Left renal cortex interstitium (tissue), 4 donors: ENCODE measurements at places on chromosomes 3 and 15.

DNA sequence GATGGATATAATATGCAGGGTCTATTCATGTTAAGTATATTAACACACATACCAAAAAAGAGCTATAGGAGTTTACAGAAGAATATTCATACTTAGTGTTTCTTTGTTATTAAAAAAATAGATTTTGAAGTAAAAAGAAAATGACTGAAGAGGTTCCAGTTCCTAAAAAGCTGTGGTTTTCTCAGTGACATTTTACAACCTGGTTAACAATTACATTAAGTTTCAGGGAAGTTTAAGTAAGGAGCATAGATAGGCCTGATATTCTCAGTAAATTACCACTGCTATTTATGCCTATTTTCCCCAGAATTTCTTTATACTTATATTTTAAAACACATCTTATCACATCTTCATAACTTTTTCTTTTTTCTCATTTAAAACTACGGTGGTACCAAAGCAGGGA is 43.6 kb upstream of the SPTSSB start:
- DNase-seq, result no peak

- DNase-seq, result peak; percentile 33
These were observed 308.4 kb downstream of the PDCD6IP start for GRCh38 chr3:34106879-34107278.

- no peak for DNase-seq
These were observed 437.1 kb upstream of the CBLB start for GRCh38 chr3:106305882-106306435.

- DNase-seq, result no peak
These were observed 39.6 kb downstream of the ERC2 start for GRCh38 chr3:56428667-56429066.

DNA sequence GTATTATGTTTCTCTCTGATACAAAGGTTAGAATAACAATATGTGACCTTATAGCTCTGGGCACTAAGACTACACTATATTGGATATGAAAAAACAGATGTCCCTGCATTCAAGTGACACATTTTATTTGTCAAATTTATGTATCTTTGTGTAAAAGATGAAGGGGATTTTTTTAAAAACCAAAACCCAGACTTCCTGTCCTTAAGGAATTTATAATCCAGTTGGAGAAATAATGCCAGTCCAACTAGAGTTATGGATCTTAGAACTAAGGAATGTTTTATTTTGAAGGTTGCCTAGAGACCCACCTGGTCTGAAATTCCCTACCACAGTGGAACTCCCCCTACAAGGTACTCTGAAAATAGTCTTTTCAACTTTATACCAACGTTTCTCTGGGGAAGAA is 33.3 kb upstream of the PIK3CB start:
- no peak for DNase-seq
